ENCODE measurements at places on chromosomes 1 and 21.

DNA sequence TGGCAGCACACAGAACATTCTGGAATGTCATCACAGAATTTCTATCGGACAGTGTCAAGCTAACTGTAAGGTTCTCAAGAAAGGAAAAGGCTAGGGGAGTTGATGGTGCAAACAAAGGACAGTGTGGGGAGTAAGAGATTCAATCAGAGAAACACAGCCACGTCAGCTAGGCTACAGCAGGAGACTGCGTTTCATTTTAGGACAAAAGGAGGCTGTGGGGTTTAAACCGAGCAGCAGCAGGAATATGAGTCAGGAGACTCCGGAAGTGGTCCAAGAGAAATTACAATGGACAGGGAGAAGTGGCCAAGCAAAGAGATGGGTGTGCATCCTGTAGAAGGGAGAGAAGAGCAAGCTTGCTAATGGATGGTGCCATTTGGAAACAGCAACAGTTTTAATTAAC, 37.4 kb upstream of the C1orf198 start:
- DNase-seq: no peak

- no peak for DNase-seq
These were observed 13.9 kb downstream of the CELSR2 start for GRCh38 chr1:109263234-109263596.

DNA sequence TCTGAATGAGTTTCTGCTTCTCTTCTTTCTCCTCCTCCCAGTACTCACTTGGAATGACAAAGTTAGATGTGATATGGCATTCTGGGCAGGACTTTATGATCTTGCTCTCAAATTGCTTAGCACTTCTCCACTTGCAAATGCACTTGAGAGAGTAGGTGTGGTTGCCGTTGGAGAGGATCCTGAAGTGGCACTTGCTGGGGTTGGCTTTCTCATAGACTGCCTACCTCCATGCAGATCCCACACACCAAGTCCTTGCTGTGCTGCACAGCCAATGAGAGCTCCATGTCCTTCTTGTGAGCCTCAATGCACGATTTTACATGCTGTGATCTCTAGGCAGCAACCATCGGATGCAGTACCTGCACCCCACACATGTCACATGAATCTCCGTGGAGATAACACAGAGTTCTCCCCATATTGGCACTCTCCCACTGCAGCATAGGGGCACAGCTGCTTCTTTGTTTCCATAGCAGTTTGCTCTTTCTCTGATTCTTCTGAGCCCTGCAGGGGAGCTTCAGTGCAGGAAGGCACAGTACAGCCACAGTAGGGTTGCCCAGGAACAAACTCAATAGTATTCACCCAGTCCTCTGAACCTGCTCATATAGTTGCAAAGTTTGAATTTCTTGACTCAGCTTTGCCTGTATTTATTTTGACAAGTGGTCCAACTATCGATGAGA, 45.2 kb downstream of the ZNF691 start:
- no peak for DNase-seq

DNA sequence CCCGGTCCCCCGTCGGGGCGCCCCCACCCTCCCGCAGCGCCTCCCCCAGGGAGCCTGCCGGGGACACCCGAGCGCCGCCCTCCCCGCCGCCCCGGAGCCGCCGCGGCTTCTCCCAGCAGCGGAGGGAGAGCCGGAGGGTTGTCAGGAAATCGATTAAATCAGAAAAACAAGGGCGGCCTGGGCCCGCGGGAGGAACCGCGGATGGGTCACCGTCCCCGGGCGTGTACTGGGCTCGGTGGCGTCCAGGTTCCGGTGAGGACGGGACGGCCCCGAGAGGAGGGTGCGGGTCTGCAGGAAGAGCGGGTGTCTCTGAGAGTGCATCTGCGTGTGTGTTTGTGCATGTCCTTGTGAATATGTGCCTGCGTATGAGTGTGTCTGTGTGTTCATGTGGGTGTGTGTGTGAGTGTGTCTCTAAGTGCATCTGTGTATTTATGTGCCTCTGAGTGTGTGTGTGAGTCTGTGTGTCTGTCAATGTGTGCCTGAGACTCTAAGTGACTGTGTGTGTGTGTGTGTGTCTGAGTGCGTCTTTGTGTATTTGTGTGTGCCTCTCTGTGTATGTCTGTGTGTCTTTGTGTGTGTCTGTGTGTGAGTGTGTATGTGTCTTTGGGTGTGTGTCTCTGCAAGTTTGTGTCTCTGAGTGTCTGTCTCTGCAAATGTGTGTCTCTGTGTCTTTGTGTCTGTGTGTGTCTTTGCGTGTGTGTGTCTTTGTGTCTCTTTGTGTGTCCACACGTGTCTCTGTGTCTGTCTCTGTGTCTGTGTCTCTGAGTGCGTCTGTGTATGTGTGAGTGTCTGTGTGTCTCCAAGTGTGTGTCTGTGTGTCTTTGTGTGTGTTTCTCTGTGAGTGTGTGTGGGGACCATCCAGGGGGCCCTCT, 1.1 kb downstream of the SPSB1 start:
- no peak for DNase-seq

DNA sequence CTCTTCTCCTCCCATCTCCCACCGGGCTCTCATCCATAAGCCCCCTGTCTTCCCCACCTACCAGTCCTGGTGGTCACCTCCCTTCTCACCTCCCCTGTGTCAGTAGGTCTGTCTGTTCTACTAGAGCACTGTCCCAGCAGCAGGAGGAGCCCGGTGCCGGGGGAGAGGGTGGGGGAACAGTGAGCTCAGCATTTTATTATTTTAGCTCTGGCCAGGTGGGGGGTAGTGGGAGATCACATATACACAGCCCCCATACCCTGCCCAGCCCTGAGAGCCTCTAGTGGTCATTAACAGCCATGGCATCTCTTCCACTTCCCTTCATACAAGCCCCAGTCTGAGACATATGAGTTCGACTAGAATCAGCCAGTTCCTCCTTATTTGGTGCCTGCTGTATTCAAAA, at the start of gene TMOD4:
TSS of gene TMOD4 (minus strand) at position 119 of the 400 bp plus-strand sequence. CDS start 1,106 bp downstream, outside the sequence.
- DNase-seq: no peak
